ENCODE measurements at places on chromosomes 5 and 9.

GRCh38 chr5:134226441-134227192 is 744 bp upstream of the PPP2CA start:
- peak; percentile 91 for DNase-seq

DNA sequence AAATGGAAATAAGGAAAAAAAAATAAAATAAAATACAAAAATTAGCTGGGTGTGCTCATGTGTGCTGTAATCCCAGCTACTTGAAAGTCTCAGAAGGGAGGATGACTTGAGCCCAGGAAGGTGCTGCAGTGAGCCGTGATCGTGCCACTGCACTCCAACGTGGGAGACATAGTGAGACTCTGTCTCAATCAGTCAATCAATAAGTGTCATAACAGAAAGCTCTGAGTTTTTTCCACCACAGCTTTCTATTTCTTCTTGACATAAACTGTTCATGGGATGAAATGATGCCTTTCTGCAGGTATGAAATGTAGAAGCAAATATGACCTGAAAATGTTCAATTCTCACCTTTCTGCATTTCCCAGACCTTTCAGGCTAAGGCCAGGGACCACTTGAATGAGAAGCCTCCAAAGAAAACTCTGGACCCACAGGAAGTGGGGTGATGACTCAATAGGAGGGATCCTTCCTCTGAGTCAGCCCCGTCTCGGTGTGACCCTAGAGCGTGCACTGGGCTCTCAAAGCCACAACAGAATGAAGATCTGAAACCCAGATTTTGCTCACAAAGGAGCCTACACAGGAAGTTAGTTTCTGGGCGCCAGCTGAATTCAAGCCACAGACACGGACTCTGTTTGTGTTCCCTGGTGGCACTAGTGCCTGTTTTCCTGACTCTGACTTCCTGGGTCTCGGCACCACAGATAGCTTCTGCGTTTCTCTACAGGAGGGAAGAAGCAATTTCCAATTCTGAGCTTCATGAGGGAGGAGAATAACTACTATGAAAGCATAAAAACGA is 62.0 kb downstream of the ANKH start:
- DNase-seq: peak; percentile 68

GRCh38 chr9:37053684-37054362 is 19.8 kb upstream of the PAX5 start:
- no peak for DNase-seq

DNA sequence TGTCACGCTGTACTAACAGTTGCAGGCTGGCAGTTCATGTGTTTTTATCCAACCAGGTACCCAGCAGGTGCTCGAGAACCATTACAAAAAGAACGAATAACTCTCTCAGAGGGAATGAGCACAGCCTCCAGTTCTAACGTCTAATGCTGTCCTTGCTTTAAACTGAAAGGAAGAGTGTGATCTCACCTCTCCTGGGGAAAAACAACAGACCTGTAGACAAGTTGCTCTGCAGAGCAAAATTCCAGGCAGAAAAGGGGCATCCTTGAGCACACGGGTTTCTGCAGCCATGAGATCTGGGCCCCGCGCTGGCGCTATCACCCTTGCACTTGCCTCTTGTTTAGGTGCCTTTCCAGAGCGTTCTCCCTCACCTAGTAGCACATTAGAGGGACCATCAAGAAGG is 92.5 kb upstream of the DNAH5 start:
- no peak for DNase-seq

DNA sequence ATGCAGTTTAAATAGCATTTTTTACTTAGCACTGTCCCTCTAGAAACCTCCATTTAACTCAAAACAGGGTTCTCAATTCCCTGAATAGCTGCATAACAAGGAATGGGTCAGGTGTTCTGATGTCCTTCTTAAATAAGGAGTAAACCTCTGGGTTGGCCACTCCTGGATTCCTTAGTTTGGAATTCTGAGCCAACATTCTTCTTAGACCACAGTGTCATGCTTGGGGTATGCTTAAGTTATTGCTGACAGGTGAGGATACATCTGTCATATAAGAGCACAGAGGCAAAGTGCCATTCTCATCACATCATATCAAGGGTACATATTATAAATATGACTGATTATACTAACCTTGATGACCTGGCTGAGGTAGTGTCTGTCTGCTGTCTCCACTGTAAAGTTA is 179.9 kb upstream of the SEMA6A start:
- DNase-seq: no peak

DNA sequence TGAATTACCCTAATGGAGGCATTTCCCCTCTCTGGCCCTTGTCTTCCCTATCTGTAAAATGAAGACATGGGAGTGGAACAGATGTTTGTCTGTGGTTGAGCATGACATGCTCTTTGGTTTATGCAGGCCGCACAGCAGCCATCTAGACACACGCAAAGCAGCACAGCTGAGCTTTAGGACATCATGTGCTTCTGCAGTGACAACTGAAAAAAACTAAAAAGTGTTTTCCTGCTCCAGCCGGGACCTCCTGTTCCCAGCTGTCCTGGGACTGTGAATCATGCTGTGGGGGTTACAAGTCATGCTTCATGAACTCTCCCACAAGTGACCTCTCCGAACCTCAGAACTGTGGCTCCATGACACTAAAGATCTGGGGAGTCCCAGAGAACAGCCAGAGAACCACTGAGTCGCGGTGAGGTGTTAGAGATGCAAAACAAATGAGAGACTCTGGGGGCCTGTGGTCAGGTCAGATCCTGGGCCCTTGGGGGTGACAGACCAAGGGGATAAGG is 1.7 kb downstream of the SMIM3 start:
- no peak for DNase-seq

- no peak for DNase-seq
Observed at GRCh38 chr9:85038824-85039608, 369.5 kb downstream of the NTRK2 start.

GRCh38 chr9:34741628-34742027 is 31.7 kb upstream of the CCL21 start:
- no peak for DNase-seq

DNA sequence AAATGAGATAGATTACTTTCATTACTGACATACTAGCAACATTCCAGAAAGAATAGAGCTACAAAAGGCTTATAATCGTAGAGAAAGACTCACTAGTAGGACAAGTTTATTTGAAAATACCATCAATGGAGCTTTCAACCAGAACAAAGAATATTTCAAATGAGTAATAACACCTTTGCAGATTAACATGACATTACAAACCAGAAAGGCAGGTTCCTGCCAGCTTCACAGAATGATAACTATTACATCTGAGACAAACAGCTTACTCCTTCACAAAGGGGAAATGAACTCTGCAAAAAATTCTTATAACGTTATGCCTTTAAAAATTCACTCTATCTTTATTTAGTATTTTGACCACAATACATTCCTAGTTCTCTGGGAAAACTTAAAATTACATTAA is 103.1 kb downstream of the EPB41L4A start:
- no peak for DNase-seq

DNA sequence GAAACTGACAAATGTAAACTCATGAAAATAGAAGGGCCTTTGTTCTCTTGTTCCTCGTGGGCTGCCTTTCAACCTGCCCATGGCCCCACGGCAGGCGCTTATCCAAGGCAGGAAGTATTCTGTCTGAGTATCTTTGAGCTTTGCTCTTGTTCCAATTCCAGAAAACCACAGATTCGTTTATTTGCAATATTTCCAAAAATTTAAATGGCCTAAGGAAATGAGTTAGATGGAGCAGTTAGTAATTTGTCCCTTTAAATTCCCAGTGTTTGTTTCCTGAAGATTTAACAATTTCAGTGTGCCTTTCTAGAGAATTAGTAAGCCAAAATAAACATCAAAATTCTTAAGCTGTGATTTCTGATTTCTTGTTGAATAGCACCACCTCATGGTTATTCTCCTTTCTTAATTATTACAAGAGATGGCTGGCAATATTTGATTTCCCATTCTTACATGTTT is 299.4 kb upstream of the RASA1 start:
- no peak for DNase-seq

GRCh38 chr9:24011881-24012280 is 185.8 kb upstream of the ELAVL2 start:
- DNase-seq: no peak

GRCh38 chr5:37825334-37825915 is 14.4 kb downstream of the GDNF start:
- DNase-seq: no peak

DNA sequence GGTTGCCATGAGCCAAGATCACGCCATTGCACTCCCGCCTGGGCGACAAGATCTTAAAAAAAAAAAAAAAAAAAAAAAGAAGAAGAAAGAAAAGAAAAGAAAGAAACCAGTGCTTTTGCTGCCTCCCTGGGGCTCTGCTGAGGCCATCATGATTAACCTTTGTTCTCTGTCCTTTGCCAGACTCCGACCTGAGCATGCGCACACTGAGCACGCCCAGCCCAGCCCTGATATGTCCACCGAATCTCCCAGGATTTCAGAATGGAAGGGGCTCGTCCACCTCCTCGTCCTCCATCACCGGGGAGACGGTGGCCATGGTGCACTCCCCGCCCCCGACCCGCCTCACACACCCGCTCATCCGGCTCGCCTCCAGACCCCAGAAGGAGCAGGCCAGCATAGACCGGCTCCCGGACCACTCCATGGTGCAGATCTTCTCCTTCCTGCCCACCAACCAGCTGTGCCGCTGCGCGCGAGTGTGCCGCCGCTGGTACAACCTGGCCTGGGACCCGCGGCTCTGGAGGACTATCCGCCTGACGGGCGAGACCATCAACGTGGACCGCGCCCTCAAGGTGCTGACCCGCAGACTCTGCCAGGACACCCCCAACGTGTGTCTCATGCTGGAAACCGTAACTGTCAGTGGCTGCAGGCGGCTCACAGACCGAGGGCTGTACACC is 251.7 kb downstream of the MARCHF11 start:
- DNase-seq: no peak

GRCh38 chr5:159309689-159310433 is 20.4 kb downstream of the IL12B start:
- no peak for DNase-seq

- no peak for DNase-seq
Observed at GRCh38 chr9:104950838-104951237, 22.9 kb upstream of the ABCA1 start.

GRCh38 chr9:14713187-14713767 is 9.3 kb downstream of the CER1 start:
- DNase-seq: no peak

GRCh38 chr5:40030661-40031060 is 605.9 kb upstream of the DAB2 start:
- no peak for DNase-seq

DNA sequence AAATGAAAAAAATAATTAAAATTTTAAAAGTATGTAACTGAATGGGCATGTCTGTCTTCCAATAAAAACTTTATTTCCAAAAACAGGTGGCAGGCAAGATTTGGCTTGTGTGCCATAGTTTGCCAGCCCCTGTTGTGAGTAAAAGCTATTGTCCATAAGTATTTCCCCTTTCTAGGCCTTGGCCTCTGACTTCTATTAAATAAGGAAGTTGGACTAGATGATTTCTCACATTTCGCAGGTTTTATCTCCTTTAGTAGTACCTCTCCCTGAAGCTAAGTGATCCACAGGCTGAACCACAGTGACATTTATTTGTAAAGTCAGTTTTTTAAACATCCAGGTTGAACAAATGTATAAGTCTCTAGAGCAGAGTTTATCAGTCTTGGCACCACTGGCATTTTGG is 41.3 kb downstream of the RECK start:
- no peak for DNase-seq

GRCh38 chr9:117681888-117682287 is 22.3 kb upstream of the TLR4 start:
- no peak for DNase-seq

GRCh38 chr5:130397132-130397531 is 492.9 kb downstream of the CHSY3 start:
- no peak for DNase-seq

- no peak for DNase-seq
Observed at GRCh38 chr5:175922192-175922885, 45.8 kb downstream of the THOC3 start.

GRCh38 chr9:87443461-87443860 is 54.2 kb upstream of the DAPK1 start:
- DNase-seq: no peak

DNA sequence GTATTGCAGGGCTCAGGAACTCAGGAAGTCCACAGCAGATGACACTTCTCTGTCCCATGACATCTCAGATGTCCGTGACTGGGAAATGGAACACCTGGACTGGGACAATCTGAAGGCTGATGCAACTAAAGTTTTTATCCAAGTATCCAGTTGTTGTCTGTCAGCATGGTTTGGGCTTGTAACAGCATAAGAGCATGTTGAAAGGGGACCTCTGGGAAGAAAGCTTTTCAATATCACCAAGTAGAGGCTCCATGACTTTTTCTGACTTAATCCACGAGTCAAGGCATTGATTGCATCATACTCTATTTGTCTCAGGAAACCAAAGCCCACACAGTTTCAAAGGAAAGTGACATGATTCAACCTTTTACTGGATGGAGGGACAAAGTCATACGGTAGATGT is 807.7 kb downstream of the MTRR start:
- no peak for DNase-seq

GRCh38 chr5:59218424-59219045 is 635.7 kb downstream of the RAB3C start:
- DNase-seq: no peak

DNA sequence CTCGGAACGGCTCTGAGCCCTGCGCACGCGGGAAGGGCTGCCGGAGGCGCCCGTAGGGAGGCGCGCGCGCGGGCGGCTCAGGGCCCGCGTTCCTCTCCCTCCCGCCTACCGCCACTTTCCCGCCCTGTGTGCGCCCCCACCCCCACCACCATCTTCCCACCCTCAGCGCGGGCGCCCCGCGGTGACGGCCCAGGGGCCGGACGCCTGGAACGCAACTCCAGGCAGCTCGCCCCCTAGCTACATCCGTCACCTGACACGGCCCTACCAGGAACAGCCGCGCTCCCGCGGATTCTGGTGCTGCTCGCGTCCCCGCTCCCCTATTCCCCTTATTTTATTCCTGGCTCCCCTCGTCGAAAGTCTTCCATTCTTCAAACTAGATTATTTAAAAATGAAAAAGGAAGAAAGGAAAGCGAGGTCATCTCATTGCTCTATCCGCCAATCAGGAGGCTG is at the start of gene CDKN2B-AS1:
TSS of gene CDKN2B-AS1 (plus strand) at position 236 of the 450 bp plus-strand sequence.
- DNase-seq: peak; percentile 32

DNA sequence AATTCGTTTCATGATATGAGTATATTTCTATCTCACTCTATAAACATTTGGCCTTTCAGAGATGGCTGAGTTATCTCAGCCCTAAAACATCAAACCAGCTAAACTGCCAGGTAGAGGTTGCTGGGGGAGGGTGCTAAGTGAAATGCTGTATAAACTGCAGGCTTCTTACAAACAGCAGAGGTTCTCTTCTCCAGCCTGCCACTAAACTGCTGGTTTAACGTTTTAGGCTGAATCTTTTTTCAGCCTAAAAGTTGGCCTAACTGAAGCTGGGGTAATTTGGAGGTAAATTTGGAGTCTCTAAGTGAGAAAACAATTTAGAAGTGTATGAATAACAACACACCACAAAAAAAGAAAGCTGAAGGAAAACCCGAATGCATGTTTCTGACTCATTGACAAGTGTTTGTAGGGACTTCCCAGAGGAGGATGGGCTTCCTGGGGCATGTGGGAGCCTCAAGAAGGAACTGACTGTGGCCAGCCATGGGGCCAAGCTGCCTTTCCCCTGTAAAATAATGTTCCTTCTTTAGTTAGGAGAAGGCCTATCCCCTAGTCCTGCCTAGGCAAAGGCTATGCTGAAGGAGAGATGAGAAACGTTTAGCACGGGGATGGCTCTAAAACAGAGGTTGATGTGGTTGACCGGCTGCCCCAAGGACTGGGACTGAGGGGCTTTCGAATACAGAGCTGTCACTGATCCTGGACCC is 44.3 kb downstream of the SLC28A3 start:
- DNase-seq: no peak

Measured in effector memory CD8-positive, alpha-beta T cell (primary cell).